ENCODE measurements at places on chromosomes 11 and 22.
A peak's percentile ranks its signal among the peaks of the same experiment; 100 is the strongest.

DNA sequence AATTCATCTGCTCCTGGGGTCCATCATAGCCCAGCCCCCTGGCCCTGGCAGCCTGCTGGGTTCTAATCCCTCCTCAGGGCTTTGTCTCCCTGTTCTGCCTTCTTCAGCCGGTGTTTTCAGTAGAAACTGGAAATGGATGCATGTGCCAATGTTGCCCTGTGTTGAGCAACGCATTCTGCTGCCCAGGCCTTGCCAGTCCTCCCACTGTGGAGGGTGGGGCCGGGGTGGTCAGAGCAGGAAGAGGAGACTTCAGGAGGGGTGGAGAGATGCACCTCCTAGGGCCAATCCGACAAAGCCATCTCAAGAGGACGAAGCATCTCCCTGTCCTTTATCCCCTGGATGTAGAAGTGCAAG, 27.6 kb upstream of the ZBTB16 start:
- DNase-seq, result no peak

- DNase-seq, result no peak
Measured at GRCh38 chr11:11923828-11924227, 82.1 kb downstream of the USP47 start.

GRCh38 chr11:36364551-36365325, 68.7 kb downstream of the PRR5L start:
- DNase-seq, result no peak

DNA sequence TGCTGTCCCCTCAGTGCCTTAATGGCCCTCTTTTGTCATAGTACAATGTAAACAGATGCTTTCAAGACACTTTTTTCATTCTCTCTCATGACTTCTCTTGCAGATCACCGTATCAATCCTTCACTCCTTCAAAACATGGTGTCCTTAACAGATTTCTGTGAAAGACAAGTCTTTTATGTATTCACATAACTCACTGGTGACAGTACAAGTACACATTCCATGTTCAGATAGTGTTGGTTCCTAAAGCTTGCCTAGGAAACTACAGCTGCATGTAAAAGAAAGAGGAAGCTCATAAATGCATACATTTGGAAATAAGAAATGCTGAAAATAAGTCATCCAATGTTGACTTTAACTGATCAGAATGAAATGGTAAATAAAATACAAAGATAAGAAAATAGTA, 5.0 kb upstream of the OR52E6 start:
- DNase-seq, result no peak

DNA sequence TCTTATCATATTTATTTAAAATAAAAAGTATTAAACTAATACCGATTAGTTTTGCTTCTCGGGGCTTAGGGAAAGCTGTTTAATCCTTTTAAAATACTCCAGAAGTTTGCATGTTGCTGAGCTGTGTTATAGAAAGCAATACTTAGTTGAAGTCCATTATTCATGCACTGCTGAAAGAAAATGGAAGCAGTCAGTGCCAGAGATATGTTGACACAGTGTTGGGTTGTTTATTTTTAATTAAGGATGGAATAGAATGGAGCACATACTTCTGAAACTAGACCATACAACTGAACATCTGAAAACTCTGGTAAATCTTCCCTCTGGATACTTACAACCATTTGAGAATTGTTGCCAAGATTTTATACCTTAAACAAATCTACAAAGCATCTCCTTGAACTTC, 282.7 kb upstream of the CCDC179 start:
- no peak for DNase-seq

GRCh38 chr22:50738649-50739227, 734 bp downstream of the ACR start:
- DNase-seq, result no peak

- DNase-seq, result no peak
Measured at GRCh38 chr11:39630365-39630764, 1829.1 kb downstream of the LRRC4C start.

- DNase-seq, result no peak
Measured at GRCh38 chr11:17328871-17329494, 22.6 kb upstream of the NCR3LG1 start.

GRCh38 chr11:68327586-68328370, 15.4 kb downstream of the LRP5 start:
- DNase-seq, result no peak

- no peak for DNase-seq
Measured at GRCh38 chr11:76797341-76798201, 14.4 kb downstream of the TSKU start.

GRCh38 chr11:10975287-10975721, 117.5 kb upstream of the ZBED5 start:
- no peak for DNase-seq

DNA sequence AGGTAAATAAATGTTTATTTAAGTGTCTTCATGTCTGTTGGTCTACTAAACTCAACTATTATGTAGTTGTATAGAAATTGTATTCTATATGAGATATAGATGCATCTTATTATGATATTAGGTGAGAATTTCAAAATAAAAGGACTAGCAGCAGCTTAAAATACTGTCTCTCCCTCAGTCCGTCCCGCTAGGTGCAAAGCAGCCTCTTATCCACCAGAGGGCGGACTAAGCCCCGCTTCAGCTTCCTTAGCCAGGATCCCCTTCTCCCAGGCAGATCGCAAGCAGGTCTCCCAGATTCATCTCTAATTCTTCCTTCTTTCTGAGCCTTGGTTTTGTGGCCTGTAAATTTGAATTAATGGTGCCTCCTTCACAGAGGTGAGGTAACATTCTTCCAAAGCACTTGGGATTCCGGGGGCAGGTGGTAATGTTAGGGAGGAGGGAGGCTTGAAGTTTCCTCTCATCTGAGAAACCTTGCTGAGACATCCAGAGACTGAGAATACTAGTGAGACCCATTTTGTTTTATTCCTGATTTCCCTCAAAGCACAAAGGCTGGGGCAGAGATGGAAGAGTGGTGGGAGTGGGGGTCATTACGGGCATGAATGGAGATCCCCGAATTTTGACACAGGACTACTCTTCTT, 13.5 kb upstream of the INSC start:
- DNase-seq, result peak; percentile 11

DNA sequence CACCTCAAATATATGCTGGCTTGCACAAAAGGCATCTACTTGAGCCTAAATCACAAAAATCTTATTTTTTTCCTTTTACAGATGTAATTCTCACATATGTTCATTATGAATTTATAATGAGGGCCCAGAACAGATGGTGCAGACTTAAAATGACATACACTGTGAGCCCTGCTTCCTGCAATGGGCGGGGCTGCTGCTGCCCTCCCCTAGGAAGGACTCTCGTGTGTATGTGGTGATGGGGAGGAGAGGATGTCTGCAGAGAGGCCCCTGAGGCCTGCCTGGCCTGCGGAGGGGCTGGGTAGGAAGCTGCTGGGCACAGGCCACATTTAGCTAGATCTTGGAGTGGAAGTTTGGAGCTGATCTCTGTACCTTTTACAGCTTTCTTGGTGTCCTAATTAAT, 233.4 kb upstream of the KIRREL3 start:
- no peak for DNase-seq

GRCh38 chr22:48627203-48627602, 1200.5 kb downstream of the BRD1 start:
- DNase-seq, result no peak

- no peak for DNase-seq
Measured at GRCh38 chr11:102184269-102184987, 74.2 kb downstream of the YAP1 start.
